ENCODE measurements at places on chromosomes 1 and 21.
A peak's percentile ranks its signal among the peaks of the same experiment; 100 is the strongest.

DNA sequence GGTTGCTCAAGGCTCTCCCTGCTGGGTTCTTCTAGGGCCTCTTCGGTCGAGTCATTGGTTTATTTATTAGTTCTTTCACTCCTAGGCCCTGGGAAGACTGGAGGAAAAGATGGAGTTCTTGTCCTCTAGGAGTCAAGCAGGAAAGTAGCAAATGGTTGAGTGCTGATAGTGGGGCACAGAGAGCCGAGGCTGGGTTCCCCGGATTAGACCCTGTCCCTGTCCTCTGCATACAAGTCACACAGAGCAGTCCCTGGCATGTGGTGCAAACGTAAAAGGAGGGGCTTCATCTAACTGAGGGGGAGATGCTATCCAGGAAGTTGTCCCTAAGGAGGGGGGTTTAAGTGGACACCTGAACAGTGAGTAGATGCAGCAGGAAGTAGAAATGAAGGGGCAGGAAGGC, 19.2 kb upstream of the KCNE2 start:
- no peak for DNase-seq

DNA sequence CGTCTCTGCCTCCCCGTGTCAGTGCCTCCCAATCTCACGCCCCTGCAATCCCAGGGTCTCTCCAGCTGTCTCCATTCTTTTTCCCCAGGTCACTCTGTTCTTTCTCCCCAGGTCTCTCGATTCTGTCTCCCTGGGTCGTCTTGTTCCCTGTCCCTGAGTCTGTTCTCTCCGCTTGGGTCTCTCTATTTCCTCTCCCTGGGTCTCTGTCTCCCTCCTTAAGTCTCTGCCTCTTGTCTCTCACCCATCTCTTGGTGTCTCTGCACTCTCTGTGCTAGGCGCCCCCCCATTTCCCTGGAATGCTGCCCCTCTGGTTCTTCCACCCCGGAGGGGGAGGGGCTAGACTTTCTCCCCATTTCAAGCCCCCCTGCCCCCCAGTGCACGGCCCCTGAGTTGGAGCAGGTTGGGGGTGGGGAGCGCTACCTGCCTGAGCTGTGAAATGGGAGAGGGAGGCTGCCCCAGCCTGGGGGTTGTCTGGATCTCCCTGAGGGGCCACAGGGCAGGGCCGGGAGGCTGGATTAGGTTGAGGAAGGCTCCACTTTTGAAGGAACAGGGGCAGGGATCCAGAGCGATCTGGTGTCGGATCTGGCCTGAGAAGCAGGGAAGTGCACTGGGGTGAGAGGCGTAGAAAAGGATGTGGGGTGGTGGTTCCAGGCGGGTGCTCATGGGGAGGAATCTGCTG, 1.4 kb downstream of the PTPRF start:
- DNase-seq: no peak

GRCh38 chr1:239394107-239394506, 7.7 kb downstream of the CHRM3 start:
- no peak for DNase-seq

GRCh38 chr1:62082456-62083363, 111.9 kb upstream of the L1TD1 start:
- DNase-seq: peak; percentile 54

- DNase-seq: peak; percentile 83
These were observed 24.9 kb upstream of the TMEM52 start for GRCh38 chr1:1943834-1944570.

DNA sequence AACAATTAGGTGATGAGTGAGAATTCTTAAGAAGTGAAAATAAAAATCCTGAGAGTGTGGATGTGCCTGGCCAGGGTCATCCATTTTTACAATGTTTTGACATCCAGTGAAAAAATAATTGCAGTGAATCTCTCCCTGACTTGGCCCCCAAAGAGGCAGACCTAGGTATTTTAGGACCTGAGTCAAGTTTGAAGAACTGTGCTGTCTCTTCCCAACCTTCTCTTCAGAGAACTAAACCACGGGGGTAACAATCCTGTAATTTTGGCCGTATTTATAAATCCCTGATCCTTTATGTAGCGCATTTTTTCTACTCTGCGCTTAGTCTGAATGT, 43.3 kb upstream of the PPP2R5A start:
- DNase-seq: no peak

- no peak for DNase-seq
These were observed 20.1 kb upstream of the PCBP3 start for GRCh38 chr21:45623436-45623835.

- DNase-seq: no peak
These were observed 133.8 kb downstream of the LRRC40 start for GRCh38 chr1:70071601-70072000.

Data from ecto neural progenitor cell (in vitro differentiated cells).